ENCODE measurements at places on chromosomes 12 and 14. TPM values are rescaled to one million over a fixed set of nuclear protein-coding genes. Genes with fewer than 3 reads are reported as not detected.

- DNase-seq = no peak
Measured at GRCh38 chr14:21023817-21024584, 860 bp downstream of the NDRG2 start.

GRCh38 chr14:95153866-95154265 is 3.5 kb downstream of the DICER1 start:
- DNase-seq = no peak

SLC25A21 gene
- total RNA-seq = not detected

- no peak for DNase-seq
Measured at GRCh38 chr14:23227566-23227965, 10.2 kb upstream of the RNF212B start.

- no peak for DNase-seq
Measured at GRCh38 chr14:64937821-64938193, 4.7 kb downstream of the GPX2 start.

HCAR2 gene
- not detected for total RNA-seq

DNA sequence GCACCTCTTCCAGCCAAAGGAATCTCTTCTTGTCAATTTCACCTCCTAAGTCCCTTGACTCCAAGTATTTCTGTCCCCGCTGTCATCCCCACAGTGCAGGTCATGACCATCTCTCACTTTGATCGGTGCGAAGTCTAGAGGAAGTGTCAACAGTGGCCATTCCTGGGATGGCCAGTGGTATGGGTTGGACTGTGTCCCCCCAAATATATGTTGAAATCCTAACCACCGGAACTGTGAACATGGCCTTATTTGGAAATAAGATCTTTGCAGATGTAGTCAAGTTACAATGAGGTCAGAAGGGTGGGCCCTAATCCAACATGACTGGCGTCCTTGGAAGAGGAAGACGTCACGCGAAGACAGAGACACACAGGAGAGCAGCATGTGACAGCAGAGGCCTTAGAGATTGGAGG is 155.9 kb upstream of the PRMT8 start:
- no peak for DNase-seq

GRCh38 chr12:15304296-15304695 is 18.0 kb upstream of the PTPRO start:
- DNase-seq = no peak

TMEM52B gene
- not detected for total RNA-seq

MORN3 gene
- 3.5 TPM for total RNA-seq

TTC7B gene
- 2.9 TPM for total RNA-seq

GRCh38 chr14:32938719-32939253 is at the start of gene NPAS3:
Gene NPAS3 (plus strand): TSS chr14:32938879.
- no peak for DNase-seq

DNA sequence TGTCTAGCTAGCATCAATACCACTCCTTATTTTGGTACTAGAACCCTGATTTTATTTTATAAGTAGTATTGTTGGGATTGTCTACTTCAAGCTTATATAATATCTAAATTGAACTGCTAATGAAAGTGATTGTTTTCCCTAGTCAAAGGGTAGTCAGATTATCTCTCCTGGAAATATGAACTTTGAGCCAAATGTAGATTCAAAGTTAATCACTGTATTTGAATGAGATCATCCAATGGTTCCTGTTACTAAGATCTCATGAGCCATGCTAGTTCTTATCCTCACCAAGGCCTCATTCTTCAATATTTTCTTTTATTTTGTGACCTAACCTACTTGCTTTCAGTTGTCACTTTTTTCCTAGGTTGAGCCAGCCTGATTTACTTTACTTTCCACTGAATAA is 276.7 kb downstream of the RASSF9 start:
- DNase-seq = no peak
